CD4-positive, CD25-positive, alpha-beta regulatory T cell (primary cell): ENCODE measurements at places on chromosomes 3 and 15.

GRCh38 chr3:115212615-115213014 is 65.5 kb upstream of the ZBTB20 start:
- no peak for DNase-seq

DNA sequence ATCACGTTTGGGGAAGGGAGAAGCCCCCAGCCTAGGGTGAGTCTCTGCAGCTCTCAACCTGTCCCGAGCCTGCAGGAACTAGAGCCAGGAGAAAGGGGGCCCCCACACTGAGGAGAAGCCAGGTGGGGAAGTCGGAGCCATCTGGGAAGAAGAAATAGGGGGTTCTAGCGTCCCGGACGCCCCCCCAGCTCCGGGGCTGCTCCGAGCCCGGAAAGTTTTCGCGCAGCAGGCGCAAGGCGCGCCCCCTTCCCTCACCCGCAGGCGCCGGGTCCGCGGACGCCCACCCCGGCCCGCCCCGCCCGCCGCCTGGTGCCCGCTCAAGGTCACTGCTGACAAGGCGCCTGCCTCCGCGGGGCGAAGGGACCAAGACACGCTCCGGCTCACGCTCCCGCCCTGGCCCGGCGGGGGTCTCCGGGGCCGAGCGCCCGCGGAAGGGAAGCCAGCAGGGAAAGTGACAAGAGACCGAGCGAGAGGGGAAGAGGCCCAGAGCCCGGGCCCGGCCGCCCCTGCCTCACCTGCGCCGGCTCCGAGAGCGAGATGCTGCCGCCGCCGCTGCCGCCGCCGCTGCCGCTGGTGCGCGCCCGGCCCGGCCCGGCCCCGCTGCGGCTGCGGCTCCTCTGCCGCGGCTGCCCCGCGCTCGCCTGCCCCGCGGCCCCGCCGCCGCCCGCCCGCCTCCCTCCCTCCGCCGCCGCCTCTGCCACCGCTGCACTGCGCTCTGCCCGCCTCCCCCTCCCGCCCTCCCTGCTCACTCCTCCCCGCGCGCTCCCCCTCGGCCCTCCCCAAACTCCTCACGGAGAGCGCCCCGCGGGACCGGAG is 108.4 kb upstream of the SLC6A11 start:
- no peak for DNase-seq

DNA sequence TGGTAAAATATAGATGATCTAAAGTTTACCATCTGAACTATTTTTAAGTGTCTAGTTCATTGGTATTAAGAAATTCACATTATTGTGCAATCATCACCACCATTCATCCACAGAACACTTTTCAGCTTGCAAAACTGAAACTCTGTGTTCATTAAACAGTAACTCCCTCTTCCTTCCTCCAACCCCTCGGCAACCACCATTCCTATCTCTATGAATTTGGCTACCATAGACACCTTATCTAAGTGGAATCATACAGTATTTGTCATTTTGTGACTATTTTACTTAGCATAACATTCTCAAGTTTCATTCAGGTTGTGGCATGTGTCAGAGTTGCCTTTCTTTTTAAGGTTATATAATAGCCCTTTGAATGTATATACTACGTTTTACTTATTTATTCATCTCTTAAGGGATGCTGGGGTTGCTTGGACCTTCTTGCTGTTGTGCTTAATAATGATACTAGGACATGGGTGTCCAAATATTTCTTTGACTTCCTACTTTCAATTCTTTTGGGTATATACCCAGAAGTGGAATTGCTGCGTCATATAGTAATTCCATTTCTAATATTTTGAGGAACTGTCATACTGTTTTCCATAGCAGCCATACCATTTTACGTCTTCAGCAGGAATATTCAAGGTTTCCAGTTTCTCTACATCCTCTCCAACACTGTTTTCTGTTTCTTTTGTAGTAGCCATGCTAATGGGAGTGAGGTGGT is 20.9 kb downstream of the KAT2B start:
- no peak for DNase-seq

GRCh38 chr3:122146466-122146865 is 37.0 kb upstream of the CASR start:
- no peak for DNase-seq

GRCh38 chr3:99674086-99674789 is 35.8 kb downstream of the COL8A1 start:
- no peak for DNase-seq

GRCh38 chr3:40971191-40972168 is 227.8 kb upstream of the CTNNB1 start:
- peak; percentile 61 for DNase-seq

DNA sequence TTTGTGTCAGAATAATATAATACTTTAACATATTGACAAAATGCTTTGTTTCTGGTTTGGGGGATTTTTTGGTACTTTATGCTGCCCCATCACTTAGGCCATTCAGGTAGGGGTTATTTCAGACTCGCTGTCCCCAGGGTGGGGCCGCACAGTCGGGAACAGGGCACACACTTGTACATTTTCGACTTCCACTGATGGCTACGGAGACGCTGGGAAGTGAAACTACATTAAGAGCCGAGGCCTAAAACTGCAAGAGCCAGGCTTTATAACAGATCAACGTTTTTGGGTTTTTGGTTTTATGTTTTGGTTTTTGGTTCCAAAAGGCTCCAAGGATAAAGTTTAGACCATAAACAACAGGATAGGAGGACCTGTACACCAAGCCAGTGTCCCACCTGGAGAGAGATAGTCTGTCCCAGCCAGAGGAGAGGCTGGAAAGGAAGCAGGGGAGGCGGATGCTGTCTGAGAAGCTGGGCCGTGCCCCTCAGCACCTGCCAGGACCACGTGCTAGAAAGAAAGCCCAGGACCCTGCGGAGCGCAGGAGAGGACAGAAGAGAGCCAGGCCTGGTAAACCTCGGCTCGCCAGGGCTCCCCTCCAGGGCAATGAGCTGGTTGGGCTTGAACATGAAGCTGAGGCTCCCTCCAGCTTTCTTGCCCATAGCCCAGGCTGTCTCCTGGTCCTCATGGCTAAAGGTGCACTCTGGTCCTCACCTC is 111.7 kb downstream of the CHSY1 start:
- no peak for DNase-seq

DNA sequence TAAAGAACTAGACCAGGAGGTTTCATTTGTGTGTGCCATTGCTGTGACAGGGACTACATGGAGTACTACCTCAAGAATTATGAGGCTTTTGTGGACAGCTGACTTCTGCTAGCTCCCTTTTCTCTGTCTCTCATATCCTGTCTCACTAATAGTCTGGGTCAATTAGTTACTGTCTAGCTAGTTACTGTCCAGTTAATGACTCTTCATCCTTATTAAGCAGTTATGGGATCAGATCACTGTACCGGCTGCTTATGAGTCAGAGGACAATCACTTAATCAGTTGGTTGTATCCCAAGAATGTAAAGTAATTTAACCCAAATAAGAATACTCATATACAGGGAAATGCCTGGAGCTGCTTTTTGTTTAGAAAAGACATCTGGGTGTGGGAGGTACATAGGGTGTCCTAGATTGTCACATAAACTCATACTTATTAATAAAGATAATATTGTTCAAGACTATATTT is 158.0 kb downstream of the CDIN1 start:
- DNase-seq: no peak

DNA sequence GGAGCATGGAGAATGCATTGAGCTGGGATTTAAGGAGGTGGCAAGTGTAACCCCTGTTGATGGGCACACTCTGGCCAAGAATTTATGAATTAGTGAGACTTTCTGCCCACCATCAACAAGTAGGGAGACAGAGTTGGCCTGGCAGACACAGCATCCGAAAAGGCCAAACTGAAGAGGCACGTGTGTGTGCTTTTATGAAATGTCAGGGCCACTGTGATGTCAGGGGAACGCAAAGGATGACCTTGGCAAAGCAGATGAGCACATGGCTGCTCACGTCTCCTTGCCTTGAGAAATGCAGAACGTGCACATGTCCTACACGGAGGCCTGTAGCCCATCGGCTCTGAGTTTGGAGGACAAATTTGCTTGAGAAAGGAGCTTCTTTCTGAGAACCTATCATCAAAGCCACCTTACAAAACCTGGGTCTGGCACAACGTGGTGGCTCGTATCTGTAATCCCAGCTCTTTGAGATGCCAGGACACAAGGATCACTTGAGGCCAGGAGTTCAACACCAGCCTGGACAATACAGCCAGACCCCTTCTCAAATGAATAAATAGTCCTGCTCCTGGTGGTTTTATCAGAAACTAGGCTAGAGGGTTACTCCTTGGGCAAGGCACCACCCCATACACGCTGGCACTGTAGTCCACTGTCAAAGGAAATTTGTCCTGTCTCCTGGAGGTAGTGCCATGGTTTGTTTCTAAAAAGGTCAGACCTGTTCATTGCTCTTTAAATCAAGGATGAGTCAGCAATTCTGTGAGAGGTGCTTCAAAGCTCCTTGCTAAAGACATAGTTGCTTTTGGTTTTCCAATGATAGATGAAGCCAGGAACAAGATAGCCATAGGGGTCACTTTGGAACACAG is 941 bp upstream of the SH3BP5 start:
- no peak for DNase-seq

DNA sequence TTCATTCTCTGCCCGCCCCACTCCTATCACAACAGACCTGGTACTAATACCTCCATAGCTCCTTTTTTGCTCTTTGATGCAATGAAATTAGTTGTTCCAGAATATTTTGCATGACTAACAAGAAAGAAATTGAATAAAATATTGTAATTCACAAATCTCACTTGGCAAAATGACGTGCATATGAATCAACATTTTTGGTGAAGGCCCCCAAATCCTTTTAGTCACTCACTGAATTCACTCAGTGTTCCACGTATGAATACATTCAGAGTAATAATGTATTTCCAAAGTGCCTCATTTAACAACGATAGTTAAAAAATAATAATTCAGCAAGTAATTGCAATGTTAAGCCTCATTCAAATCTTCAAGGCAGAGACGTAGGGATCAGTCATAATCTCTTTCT is 148.6 kb upstream of the STRIT1 start:
- no peak for DNase-seq

DNA sequence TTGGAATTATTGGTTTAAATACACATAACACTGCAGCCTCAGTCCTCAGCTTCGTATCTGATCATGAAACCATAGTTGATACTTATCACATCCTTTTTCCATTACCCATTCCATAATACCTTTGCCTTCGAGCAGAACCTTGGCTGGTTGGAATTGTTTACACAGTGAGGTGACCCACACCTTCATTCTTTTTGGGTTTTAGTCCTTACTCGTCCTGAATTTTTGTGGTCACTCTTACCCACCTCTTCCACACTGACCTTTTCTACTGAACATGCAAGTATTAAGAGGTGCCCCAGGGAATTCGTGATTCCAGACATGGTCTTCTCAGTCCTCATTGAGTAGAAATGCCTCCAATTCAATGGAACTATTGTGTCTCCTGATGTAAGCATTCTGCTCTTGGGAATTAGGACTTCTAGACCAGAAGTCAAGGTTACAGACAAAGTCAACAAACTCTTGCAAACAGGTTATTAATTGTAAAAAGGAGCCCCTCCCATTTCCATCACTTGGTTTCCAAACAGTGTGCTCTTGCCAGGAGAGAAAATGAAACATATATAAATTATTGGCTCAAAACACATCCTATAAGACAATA is 37.7 kb downstream of the SCN11A start:
- DNase-seq: no peak

GRCh38 chr3:10353661-10354360 is 32.9 kb upstream of the SEC13 start:
- no peak for DNase-seq

GRCh38 chr3:129425213-129425612 is 3.2 kb downstream of the EFCAB12 start:
- DNase-seq: no peak

- DNase-seq: no peak
These were observed 1.7 kb downstream of the LPCAT4 start for GRCh38 chr15:34365091-34365825.

- no peak for DNase-seq
These were observed 248.1 kb upstream of the C2CD4B start for GRCh38 chr15:62413153-62413552.

- DNase-seq: no peak
These were observed 163.3 kb downstream of the TP63 start for GRCh38 chr3:189794518-189794917.

DNA sequence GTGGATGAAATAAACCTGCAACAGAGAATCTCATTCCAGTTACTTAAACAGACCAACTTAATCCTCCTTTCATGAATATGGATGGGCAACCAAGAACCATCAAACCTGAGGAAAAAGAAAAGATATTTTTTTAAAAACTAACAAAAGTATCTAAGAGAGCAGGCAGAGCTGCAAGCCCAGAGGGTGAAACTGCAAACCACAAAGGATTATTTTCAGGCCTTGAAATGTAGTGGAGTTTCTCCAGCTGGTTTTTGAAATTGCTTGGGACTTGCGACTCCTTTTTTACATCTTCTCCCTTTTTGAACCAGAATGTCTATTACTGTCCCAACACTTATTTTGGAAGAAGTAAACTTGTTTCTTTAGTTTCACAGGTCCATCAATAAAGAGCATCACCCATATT is 87.4 kb downstream of the STAG1 start:
- DNase-seq: no peak

GRCh38 chr3:188404124-188404523 is 250.2 kb downstream of the LPP start:
- no peak for DNase-seq

DNA sequence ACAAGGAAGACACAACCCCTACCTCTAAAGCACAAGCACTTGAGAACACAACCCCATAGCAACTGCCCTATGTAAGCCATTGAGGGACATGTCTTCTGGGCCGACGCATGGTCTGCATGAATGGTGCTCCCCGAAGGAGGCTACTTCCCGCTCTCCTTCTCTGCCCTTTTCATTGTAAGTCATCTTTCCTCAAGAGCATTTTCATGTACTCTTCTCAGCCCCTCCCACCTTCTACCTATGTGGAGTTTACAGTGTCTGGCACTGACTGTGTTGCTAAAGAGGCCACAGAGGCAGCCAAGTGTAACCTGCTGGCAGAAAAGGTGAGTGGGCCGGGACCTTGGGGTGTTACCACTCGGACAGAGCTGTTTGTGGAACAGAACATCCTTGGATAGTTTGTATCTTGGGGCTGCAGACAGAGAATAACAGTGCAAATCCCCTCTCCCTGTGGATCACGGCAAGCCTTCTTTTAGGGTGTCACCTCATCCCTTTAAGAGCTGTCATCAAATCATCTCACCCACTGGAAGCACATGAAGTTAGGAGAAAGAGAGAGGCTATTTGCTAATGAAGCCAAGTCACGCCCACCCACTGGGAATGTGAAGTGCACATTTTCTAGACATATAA is 5.6 kb downstream of the AHSG start:
- DNase-seq: no peak
